Esophagus squamous epithelium (tissue), 5 donors: ENCODE measurements at places on chromosomes 2 and 18.

GRCh38 chr2:232333361-232334135 is 45.0 kb upstream of the ALPP start:
- no peak for DNase-seq

- DNase-seq, result no peak
Observed at GRCh38 chr2:178280244-178280852, 86.0 kb downstream of the OSBPL6 start.

GRCh38 chr2:138794724-138795123 is 14.5 kb upstream of the NXPH2 start:
- no peak for DNase-seq

- no peak for DNase-seq
Observed at GRCh38 chr2:175401956-175402469, 220.5 kb upstream of the ATP5MC3 start.

DNA sequence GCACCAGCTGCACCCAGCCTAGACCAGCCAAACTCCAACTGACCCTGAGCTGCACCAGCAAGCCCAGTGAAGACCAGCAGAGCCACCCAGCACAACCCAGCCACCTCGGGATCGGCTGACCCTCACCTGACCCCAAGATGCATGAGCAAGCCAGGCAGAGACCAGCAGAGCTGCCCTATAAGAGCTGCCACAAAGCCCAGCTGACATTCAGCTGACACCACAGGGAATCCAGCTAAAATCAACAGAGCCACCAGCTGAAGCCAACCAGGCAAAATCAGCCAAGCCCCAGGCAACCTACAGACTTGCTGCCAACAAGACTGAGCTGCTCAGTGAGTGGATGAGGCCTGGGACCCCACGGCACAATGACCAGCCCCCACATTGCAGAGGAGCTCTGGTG is 54.6 kb downstream of the CYP27C1 start:
- no peak for DNase-seq

DNA sequence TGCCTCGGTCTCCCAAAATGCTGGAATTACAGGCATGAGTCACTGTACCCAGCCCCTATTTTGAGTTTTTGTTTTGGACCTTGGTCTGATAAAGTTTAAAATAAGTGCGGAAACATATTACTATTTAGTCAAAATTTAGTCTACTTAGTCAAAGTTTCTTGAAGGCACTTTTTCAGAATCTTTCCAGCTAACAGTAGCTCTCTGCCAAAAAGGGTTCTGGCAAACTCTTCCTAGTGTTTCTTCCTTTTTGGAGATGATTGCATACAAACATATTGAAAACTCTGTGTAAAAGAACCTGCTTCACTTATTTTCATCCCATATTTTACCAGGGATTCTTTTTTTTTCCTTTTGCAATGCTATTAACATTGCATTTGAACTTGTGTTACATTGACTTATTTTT is 28.8 kb downstream of the GMCL1 start:
- DNase-seq, result no peak

- no peak for DNase-seq
Observed at GRCh38 chr2:105179469-105180372, 61.8 kb upstream of the GPR45 start.

GRCh38 chr2:14896330-14897030 is 264.0 kb downstream of the LRATD1 start:
- no peak for DNase-seq

DNA sequence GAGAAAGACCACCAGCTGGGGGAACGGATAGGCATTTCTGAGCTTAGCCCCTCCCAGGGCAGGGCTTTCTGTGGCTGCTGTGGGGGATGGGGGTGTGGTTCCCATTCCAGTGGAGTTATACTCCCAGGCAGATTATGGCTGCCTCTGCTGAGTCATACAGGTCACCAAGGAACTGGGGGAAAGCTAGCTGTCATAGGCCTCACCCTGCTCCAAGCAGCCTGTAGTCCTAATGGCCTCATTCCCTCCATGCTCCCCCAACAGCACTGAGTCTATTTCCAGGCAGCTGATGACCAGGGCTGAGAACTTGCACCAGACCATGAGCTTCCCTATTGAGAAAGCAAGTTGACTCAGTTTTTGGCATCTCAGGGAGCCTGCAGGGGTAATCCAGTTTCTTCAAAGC is 87.1 kb downstream of the GPR39 start:
- DNase-seq, result no peak

- no peak for DNase-seq
Observed at GRCh38 chr2:214185546-214185945, 225.3 kb upstream of the VWC2L start.

- no peak for DNase-seq
Observed at GRCh38 chr2:109208071-109208950, 79.3 kb downstream of the SH3RF3 start.

DNA sequence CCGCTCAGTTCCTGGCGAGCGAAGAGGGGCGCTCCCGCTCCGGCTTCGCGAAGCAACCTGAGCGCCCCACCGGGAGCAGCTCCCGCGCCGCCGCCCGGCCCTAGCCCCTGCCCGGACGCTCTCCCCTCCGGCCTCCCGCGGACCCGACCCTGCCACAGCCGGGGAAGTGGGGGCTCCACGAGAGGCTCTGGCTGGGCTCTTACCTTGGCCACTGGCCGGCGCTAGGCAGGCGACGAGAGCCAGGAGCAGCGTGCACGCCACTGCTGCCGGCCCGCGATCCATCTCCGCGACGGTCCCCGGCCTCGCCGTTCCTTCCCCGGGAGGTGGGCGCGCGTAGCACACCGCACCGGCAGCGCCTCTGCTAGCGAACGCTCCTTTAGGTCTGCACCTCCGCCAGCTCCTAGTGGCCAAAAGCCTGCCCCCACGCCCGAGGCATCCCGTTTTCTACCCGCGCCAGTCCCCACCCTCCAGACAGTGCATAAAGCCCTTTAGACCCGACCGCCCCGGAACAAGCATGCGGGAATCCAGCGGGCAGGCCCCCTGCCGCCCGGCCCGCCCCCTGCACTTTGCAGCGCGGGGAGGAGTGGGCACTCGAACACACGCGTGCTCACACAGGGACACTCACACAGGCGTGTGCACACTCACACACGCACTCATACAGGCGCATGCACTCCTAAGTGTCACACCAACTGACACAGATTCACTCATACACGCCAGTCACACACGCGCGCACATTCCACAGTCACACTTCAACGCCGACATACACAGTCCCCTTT is at the start of gene LRP2:
Gene LRP2, minus strand, starts transcription at position 417 of the 776 bp plus-strand sequence. Its CDS starts 135 bp downstream, at position 282.
- no peak for DNase-seq

DNA sequence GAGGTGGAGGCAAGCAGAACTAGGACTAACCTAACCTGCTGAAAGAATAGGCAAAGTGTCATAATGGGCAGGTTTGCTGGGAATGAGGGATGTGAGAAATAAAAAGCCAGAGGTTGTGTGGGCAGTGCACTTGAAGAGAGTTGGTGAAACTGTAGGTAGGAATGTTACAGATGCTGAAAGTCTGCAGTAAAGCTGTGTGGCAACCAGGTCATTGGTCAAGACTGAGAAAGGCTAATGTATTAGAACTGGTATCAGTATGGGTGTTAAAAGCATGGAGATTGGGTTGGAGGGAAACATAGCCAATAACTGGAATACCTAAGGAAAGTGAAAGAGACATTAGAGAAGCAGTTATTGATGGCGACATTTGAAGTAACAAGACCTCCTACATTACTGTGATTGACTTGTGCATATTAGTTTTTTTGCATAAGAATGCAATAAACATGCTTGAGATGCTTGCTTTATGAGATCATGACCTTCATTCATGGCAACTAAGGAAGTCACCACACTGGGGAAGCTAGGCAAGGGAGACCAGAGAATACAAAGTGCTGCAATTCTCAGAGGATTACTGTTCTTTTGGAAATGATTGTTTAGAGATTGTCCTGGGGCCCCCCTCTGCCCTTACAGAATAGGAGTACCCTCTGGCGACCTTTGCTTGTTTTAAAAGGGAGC is 11.8 kb downstream of the GULP1 start:
- no peak for DNase-seq

GRCh38 chr18:24342347-24342746 is 55.3 kb downstream of the OSBPL1A start:
- no peak for DNase-seq

DNA sequence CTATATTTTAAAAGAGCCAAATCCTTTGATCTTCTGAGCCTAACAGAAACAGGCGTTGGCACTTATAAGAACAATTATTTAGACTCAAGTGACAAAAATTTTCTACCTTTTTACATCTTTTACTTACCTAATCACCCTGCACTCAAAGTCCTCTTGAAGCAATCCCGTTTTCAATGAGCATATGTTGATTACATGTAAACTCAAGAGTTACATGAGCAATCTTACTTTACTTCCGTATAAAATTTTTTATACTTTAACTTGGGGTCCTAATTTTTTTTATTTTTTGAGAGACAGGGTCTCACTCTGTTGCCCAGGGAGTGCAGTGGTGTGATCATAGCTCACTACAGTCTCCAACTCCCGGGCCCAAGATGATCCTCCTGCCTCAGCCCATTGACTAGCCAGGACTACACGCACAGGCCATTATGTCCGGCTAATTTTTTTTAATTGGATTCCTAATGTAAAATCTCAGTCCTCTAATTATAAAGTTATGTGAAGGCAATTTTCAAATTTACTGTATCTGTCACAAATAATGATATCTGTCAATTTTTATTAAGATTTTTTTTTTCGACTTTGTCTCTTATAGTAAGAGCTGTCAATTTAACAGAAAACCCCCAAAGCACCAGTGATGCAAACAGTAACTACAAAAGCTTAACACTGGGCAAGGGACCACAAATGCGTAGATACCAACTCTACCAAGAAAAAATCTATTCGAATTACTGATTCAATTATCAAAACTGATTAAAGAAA is 19.1 kb upstream of the STPG4 start:
- DNase-seq, result no peak

DNA sequence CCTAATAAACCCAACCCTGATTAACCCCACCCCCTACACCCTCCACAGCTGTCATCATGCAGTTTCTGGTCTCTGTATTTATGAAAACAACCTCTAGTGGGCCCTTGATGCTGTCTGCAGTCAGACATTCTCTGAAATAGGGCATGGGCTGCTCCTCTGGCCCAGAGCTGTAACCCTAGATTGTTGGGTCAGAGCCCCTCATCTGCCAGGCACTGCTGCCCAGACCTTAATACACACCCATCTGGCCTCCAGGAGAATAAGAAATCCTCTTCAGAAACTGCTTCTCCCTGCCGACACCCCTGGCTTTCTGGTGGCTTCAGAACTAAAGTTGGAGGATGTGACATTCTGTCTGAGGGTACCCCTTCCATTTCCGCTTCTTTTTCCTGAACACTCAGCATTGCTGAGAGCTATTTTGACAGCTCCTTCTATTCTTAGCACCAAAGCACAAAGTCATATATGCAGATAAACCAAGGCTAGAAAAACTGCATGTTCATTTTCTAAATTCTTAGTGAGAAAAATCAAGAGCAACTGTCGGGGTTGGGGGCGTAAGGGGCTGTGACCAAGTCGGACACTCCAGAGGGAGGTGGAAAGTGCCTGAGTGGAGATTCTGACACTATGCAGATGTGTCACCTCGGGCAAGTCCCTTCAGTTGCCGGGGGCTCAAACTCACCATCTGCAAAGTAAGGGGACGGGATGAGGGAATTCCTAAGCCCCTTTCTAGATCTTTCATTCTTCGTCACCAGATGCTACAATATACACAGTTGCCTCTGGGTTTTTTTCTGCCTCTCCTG is 28.7 kb downstream of the SRSF7 start:
- DNase-seq, result no peak

DNA sequence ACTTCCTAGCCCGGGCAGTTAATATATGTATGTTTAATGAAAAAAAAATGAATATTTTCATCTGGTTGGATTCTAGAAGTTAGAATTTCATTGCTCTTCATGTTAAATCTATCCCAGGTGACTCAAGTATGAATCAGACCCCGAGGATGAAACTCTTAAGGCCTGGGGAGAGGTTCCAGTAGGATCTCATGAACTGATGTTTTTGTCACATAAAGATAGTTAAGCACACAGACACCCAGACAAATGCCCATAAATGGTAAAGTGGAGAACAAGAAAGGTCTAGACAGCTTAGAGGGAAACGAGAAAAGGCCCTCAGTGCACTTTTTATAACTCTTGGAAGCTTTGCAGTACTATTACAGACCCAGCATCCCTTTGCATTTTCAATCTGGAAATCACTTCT is 114.1 kb downstream of the RIF1 start:
- no peak for DNase-seq

GRCh38 chr2:172031536-172031935 is 31.8 kb downstream of the METAP1D start:
- DNase-seq, result no peak

DNA sequence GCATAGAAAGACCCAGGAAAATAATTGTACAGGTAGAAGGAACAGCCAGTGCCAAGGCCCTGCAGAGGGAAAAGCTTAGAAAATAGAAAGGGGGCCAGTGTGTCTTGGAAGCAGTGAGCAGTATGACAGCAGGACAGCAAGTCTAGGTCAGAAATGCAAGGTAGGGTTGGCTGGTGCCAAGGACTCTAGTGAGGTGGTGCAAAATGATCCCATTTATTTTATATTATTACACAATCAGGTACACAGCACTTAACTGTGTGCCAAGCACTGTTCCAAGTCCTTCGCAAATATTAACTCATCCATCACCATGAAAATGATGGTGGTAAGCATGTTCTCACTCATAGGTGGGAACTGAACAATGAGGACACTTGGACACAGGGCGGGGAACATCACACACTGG is 100.0 kb downstream of the AQP4 start:
- no peak for DNase-seq

GRCh38 chr2:181667234-181667633 is 10.3 kb upstream of the CERKL start:
- DNase-seq, result no peak

GRCh38 chr2:66929632-66930338 is 467.3 kb upstream of the ETAA1 start:
- no peak for DNase-seq
